Activated CD4-positive, alpha-beta memory T cell treated with anti-CD3 and anti-CD28 coated beads, Interleukin-2, amount 10 ng/mL, durations not matched to agents 7 days and 5 days (primary cell): ENCODE measurements at places on chromosomes 13 and 19.

DNA sequence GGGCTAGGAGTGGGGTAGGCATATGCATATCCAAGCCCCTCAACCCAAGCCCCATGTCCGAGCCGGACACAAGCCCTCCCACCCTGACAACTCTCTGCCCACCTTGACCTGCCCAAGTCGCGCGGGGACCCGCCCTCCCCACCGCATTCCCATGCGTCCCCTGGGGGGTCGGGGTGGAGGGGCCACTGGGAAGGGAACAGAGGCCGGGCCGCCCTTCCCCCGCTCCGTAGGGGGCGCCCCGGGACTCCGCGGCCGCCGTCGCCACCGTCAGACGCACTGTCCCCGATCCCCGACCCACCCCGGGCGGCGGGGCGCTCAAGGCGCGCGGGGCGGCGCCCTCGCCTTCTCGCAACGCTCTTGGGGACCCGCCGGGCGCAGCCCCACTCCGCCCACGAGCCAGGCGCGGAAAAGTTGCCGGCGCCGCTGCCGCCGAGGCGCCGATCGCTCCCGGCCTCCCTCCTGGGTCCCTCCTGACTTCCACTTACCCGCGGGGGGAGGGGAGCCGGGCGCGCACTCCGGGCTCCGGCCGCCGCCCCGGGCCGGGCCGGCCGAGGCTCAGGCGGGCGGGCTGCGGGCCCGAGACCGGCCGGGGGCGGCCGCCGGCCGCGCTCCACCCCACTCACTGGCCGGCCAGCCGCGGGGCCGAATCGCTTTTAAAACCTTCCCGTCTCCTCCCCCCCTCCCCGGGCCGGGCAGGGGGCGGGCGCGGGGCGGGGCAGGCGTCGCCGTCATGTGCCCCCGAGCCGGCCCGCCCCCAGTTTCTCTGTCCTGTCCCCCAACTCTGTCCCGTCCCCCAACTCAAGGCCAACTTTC, 34.4 kb upstream of the NANOS3 start:
- DNase-seq = peak; percentile 78

DNA sequence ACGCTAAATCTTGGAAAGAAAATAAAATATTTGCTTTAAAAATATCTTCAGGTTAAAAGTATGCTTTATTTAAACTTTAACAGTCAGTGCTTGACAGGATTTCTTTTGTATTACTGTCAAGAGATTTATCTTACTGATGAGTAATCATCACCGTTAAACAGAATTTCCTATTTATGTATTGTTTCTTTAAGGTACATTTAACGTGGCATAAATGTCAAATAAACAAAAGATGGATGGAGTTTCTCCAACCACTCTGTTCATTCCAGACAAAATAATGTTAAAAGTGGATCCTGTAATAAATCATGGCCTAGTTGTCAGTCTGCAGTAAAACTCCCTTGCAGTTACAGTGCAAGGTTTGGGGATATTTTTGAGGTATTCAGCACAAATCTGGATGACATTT, 298.3 kb downstream of the DIAPH3 start:
- no peak for DNase-seq

DNA sequence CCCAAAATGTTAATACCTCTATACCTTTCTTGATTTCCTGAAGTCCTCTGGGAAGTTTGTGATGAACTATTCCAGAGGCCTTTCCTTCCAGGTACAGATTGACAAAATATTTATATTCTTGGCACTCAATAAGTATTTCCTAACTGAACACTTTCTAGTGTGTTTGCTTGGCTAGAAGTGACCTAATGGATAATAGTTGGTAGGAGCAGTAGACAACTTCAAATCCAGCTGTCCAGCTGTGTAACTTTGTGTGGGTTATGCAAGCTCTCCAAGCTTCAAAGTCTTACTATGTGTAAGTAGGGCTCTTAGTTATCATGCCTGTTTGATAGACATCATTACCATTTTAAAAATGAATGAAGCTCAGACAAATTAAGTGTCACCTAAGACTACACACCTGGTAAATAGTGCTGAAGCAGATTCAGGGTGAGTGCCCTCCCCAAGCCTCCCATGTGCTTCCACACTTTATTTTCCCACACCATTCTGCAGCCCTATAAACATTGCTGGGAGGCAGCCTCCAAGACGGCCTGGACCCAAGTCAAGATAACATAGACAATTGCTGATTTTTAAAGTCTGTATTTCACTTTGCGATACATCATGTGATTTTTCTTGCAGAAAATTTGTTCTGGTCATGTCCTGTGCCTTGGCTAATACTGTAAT, 196.6 kb downstream of the NALCN start:
- no peak for DNase-seq

DNA sequence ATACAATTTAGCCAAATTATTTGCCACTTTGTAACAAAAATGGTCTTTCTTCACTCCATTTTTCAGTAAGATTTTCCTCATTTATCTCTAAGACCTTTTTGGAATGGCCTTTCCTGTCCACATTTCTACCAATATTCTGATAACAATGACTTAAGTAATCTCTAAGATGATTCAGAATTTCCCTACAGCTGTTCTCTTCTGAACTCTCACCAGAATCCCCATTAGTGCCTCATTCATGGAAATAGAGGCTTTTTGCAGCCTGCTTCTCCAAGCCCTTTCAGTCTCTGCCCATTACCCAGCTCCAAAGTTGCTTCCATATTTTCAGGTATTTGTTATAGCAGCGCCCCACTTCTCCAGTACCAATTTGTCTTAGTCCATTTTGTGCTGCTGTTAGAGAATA, 867.0 kb downstream of the GPC5 start:
- DNase-seq = no peak

GRCh38 chr19:44476559-44477408, 23.5 kb downstream of the ZNF180 start:
- no peak for DNase-seq

DNA sequence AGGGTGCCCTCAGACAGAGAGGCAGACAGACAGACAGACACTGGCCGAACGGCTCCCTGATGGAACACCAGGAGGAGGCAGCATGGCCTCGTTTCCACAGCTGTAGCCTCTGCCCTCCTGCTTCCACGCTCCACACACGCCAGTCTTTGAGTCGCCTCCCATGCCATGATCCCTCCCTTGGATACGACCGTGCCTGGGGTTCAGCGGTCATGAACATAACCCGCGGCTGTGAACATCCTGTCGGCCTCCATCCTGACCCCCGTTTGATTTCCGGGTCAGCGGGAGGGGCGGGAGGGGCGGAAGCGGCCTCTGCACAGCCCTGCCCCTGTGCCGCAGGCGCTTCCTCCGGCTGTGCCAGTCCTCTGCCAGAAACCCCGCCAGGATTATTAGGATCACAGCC, 23.4 kb downstream of the GP6 start:
- DNase-seq = peak; percentile 27
